Activated T-helper 1 cell treated with anti-CD3 and anti-CD28 coated beads, Interleukin-2, amount 50 U/mL, for 16 hours (primary cell): ENCODE measurements at places on chromosomes 4 and X.

DNA sequence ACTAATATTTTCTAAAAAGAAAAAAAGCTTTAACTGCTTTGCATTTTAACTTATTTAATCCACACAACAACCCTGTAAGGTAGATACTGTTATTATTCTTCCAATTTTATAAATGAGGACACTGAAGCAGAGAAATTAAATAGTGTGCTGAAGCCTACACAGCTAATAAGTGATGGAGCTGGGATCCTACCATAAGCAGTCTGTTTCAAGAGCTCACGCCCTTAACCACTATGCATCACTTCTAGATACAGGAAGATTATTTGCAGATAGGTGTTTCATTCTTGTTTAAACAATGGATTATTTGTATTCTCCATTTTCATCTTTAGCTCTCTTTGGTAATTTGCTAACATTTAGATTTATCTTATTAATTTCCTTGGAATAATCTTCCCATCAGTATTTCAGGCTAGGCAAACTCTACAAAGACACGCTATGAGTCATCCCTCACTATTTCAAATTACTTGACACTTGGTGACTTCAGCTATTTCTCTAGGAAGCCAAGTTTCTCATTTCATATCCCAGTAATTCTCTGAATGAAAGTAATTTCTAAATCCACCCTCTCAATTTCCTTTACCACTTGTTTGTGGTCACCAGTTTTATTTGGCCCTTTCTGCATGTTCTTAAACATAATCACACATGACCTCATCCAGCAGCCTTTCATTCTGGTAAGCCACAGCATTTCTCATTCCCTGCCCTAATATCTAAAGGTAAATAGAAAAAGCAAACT, 67.3 kb downstream of the ASB9 start:
- no peak for DNase-seq

- DNase-seq = no peak
Observed at GRCh38 chrX:18210470-18210869, 10.2 kb downstream of the BEND2 start.

DNA sequence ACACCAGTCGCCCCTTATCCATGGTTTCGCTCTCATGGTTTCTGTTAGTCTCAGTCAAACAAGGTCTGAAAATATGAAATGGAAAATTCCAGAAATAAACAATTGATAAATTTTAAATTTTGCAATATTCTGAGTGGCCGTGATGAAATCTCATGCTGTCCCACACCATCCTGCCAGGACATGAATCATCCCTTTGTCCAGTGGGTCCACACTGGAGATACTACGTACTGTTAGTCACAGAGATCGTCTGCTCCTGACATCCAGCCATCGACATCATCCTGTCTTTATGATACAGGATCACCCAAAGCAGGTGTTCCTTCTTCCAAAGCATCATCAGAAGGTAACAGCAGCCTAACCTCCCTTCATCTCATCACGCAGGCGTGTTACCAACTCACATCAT, 76.5 kb upstream of the MSX1 start:
- no peak for DNase-seq

DNA sequence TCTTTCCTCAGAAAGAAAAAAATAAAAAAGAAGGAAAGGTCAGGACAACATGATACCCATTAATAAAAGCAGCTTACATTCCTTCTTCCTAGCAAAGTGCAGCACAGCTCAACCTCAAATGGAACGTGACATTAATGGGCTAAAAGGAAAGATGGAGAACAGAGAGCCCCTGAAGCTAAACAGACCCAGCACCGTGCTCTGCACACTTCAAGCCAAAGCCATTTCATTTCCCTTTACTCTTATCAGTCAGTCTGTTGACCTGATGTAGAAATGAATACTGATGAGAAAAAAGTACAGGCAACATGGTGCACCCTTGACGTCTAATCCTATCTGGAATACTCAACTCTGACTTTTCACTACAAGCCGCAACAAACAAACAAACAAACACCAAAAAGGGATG, 57.7 kb upstream of the EDNRA start:
- no peak for DNase-seq

DNA sequence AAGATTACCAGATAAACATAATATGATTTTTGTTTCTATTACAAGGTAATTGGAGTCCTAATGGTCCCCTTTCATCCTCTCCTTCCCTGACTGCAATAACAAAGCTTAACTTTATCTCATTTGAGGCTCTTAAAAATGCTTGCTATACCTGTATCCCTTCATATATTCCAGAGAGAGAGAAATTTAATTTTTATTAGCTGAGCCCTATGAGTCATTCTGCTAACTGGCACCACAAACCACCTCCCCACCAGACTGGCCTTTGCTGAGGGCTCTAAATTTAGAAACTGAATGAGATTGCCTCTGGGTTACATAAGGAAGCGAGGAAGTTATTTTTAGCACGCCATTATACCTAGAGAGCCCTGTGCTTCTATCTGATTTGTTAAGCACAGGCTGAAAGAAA, 27.4 kb downstream of the CBLL2 start:
- DNase-seq = no peak
